ENCODE measurements at places on chromosomes 12 and 14.

- no peak for DNase-seq
These were observed 1.6 kb downstream of the AMN1 start for GRCh38 chr12:31727192-31727591.

DNA sequence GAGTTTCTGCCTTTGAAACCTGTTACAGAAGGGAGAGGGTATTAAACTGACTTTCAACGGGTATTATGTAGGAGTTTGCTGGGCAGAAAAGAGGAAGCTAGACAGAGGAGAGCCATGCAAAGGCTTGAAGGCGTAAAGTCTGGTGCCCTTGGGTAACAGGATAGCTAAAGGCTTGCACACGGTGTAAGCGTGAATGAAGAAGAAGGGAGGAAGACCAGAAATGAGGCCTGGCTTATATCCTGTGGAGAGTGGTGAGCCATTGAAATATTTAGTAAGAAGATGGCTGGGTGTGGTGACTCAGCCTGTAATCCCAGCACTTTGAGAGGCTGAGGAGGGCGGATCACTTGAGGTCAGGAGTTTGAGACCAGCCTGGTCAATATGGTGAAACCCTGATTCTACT lies 22.6 kb downstream of the SUDS3 start:
- DNase-seq = no peak

GRCh38 chr12:29589286-29589820 lies 91.9 kb upstream of the OVCH1 start:
- no peak for DNase-seq

DNA sequence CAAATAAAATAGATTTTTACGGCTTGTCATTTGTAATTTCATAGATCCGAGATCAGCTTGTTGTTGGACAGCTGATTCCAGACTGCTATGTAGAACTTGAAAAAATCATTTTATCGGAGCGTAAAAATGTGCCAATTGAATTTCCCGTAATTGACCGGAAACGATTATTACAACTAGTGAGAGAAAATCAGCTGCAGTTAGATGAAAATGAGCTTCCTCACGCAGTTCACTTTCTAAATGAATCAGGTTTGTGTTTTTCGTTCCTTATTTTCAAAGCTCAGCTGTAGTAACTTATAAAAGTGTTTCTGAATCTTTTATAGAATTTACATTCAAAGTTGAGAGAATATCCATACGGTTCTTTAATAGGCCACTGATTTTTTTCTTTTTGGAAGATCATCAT lies 89.1 kb downstream of the LRRK2 start:
- no peak for DNase-seq

- no peak for DNase-seq
These were observed 13.6 kb downstream of the FAIM2 start for GRCh38 chr12:49890096-49890461.

DNA sequence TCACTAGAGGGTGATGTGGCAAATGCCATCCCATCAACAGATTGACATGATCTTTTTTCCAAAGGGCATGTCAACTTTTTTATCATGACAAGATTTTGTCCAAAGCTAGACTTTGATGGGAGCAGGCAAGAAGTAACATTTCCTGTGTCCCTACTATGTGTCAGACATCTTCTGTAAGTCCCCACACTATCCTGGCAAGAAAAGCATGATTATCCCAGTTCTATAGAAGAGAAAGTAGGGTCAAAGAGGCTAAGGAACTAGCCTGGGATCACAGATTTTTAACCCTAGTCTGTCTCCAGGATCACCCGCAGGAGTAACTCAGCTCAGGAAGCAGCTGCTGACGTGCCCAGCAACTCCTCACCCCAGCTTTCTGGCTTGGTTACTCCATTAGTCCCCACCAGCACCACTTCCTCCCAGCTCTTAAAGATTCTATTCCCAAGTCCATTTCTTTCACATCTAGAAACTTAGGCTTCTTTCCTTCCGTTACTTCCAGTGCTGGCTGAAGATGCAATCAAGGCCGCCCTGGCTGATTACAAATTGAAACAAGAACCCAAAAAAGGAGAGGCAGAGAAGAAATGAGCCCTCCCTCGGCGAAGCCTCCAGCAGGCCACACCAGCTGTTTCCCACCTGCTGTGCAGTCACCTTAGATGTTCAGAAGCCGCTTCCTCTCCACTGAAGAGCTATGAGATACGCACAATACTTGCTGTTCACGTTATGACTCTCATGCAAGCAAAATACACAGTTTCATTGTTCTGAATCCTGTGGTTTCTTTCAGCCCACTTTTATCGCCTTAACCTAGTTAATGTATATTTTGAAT lies 6.2 kb downstream of the ISCU start:
- no peak for DNase-seq

DNA sequence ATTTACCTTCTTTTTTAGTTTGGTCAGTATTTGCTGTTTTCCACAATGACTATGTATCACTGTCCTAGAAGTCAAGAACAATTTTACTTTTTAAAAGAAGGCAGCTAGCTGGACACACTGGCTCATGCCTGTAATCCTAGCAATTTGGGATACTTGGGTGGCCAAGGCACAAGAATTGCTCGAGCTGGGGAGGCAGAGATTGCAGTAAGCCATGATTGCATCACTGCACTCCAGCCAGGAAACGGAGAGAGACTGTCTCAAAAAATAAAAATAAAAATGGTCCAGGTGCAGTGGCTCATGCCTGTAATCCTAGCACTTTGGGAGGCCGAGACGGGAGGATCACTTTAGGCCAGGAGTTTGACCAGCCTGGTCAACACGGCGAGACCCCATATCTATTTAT lies 28.3 kb downstream of the MDM1 start:
- no peak for DNase-seq

GRCh38 chr12:106204312-106204711 lies 43.5 kb downstream of the CKAP4 start:
- no peak for DNase-seq

DNA sequence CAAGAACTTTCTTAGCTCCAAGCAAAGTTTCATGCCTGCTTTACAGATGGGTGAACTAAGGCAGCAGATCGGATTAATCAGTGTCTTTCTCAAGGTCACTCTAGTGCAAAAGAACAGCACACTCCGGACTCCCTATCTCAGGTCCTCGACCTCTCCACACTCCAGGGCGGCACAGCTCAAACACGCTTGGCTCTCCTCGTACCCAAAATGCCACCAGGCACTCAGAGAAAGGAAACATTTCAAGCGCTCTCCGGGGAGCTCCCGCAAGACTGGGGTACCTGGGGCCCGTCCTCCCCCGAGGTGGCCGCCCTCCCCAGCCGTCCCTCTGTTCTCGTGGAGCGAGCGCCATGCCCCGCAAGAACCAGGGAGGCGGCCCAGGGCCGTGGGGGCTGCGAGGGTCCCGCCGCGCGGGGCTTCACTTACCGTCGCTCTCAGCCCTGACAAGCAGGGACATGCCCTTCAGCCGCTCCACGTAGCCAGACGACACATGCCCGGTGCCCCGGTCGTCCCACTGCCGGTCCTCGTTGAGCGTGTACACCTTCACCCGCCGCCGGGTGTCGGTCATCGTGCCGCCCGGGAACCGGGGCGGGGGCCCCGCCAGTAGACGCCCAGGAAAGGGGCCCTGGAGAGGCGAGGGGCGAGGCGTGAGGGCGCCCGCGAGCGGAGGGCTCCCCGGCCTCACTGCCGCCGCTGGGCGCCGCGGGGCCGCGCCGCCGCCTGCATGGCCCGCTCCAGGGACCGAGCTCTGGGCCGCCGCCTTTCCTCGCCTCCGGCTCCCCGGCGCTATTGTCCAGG lies 830 bp downstream of the PPP4R3A start:
- DNase-seq = no peak

GRCh38 chr12:3315201-3315661 lies 175.8 kb upstream of the PRMT8 start:
- no peak for DNase-seq

DNA sequence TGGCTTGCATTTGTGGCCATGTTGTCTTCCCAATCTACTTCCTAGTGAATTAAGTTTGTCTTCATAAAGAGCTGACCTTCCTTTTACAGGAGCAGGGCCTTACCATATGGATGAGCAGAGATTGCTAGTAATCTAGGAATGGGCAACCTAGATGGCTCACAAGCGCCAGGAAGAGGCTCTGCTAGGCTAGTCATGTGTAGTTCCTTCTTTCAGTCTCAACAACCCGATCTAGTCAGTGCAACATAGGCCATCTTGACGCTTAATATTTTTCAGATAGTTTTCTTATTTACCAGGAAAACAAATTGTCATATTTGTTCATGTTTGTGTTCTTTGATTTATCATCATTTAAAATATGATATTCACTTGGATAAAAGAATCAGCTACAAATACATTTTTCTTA lies 48.2 kb upstream of the TPH2 start:
- DNase-seq = no peak

DNA sequence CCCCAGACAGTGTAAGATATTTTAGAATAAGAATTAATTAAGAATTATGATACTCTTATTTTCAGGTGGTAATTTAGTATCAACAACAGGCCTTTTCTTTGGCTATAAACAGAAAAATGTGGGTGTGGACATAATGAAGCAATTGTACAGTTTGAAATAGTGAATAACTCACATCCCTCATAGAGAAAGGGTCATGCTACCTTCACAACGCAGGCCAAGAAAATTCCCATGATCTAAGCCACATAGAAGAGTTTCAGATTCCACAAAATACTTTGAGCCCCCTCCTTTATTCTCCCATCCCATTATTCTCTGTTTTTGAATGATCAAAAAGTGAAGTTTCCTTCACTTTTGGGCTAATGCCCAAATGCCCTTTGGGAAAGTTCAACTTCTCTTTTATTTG lies 23.5 kb upstream of the DHRS7 start:
- DNase-seq = no peak

GRCh38 chr14:55062517-55063351 lies 11.3 kb downstream of the MAPK1IP1L start:
- DNase-seq = no peak

DNA sequence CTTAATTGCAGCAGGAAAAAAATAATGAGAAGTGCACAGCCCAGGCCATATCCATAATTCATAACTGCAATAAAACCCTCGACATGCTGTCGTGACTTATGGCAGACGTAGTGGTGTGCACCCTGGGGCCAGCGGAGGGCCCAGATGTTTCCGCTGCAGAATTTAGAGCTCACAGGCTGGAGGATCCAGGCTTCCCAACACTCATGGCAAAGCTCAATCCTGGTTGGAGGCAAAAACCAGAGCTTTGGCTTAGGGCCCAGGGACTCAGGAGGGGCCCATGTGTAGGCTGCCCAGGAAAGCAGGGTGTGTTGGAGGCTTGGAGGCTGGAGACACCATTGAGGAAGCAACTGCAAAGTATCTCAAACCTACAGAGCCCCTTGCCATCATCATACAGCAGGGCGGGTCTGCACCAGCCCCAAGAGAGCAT lies 68.7 kb downstream of the SERPINA3 start:
- DNase-seq = no peak

- no peak for DNase-seq
These were observed 45.6 kb downstream of the STAB2 start for GRCh38 chr12:103632554-103633216.

Measured in cerebellar nuclear complex (tissue), 1 donor.